AG04450 (cell line): ENCODE measurements at places on chromosomes 3 and 15.

- DNase-seq, result no peak
Observed at GRCh38 chr3:4866866-4867265, 112.4 kb upstream of the BHLHE40 start.

- DNase-seq, result no peak
Observed at GRCh38 chr3:117200962-117201361, 491.4 kb downstream of the TUSC7 start.

DNA sequence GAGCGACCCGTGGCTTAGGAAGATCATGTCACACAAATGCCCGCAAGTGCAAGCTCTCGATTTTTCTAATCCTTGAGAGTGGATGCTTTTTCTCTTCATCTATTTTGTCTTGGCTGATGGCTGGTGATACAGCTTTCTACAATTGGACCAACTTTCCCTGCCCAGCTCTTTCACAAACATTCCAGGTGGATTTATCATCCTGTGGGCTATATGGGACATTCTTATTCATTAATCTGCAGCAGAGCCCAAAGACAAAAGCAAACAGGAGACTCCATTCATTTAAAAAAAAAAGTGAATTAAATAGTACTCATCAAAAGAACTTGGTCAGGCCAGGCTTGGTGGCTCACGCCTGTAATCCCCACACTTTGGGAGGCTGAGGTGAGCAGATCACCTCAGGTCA is 14.2 kb upstream of the TSEN2 start:
- no peak for DNase-seq

DNA sequence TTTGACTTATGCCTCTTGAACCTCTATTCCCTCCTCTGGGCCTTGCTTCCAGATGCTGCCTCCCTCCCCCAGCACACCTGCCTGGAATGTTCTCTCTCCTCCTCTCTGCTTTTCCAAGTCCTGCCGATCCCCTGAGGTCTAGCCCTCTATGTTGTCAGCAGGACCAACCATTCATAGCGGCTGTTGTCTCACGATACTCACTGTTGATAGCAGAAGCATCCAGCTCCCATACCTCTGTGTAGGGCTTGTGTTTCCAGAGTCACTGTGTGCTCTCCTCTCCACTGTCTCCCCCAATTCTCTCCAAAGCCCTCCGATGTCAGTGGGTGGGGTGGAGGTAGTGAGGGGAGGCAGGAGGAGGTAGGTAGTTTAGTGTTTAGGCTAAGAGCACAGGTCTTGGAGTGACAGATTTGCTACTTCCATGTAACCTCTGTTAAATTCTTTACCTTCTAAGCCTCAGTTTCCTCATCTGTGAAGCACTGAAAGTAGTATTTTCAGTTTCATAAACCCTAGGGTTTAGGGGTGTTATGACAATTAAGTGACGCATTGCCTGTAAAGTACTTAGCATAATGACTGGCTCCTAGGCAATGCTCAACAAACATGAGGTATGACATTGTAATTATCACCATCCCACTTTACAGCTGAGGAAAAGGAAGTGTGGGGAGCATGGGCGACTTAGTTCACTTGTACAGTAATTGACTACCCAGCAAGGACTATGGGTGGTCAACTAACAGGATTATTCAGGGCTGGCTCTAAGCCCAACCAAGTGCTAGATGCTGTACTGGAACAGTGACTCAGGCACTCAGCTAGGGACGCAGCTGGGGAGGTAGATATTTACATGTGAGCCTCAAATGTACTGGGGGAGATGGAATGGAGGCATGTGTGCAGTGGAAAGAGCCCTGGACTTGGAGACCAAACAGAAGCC is 122.8 kb downstream of the CACNA1D start:
- no peak for DNase-seq

DNA sequence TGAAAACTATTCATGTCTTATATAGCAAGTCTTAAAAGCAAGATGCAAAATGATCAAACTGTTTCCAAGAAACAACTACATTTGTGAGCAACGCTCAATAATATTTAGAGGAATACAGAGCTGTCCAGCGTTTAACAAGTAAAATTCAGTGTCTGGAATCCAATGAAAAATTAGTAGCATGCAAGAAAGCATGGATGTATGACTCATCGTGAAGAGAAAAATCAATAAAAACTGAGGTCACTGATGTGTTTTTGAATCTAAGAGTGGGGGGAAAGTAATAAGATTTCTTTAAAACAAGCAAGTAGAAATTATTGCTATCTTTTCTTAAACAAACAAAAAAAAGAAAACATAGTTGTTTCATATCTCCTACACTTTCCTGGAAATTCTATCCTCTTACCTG is 600.3 kb upstream of the GOLIM4 start:
- DNase-seq, result no peak

DNA sequence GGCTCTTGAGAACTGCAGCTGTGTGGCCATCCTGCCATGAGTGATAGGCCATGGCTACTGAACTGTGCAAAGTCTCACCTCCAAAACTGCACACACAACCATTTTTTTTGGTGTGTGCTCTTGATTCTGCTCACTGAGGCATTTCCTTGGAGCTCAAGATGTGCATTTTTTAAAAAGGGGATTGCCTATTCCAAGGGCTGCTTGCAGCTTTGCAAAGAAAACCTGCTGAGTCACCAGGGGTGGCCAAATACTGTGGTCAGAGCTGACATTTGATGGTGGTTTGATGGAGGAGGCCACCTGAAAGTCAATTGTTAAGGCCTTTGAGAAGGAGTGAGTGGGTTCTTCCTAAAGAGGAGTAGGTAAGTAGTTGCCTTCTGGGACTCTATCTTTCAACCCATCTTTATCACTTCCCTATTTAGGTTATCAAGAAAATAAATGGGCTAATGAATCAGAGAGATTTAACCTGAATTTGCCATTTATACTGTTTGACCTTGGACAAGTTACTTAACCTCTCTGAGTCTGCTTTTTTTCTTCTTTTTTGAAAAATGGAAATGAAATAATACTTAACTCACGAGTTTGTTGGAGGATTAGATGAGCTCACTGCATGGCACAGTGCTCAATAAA is 87.9 kb downstream of the CHST2 start:
- DNase-seq, result peak; percentile 32

GRCh38 chr3:67468511-67468910 is 185.9 kb downstream of the SUCLG2 start:
- DNase-seq, result no peak

DNA sequence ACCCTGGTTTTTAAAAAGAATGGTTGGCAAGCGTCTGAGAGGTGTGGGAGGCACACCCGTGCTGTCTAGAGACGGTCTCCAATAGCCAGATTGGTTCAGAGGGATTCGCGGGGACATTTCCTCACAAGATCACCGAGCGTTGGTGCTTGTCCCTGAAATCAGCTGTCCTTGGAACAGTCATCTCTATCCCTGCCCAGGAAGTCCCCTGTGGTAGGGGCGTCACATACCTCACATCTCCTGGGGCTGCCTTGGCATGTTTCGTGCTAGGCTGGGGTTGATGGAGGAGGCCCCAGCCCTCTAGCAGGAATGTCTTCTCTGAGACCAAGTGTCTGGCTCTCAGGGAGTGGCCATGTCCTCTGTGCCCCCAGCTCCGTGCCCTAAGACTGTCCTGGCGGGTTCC is 6.8 kb downstream of the FBLN2 start:
- DNase-seq, result no peak

DNA sequence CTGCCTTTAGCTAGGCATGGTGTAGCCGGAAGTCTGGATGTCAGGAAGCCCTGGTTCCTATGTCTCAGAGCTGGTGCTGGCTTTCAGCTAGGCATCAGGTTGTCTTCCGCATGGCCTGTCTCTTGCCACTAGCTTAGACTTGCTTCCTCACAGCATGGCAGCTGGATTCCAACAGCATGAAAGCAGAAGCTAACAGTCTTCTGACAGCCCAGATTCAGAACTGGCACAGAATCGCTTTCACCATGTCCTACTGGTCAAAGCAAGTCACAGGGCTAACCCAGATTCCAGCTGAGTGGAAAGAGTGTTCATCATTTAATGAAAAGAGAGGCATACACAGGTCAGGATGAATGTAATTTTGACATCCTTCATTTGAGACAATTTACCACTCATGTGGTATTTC is 1050.5 kb downstream of the ROBO2 start:
- DNase-seq, result no peak

DNA sequence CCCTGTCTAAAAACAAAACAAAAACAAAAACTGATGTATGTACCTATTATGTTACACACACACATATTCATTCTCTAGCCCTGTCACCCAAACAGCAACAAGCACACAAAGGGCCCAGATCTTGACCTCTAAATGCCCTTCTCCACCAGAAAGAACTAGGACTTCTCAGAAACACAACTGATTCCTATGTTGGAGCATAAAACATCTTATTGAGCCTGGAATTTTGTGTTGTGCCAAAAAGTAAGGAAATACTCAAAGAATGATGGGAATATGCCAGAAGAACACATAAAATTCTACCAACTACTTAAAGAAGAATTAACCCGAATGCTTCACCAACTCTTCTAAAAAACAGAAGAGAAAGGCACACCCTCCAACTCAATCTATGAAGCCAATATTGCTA is 66.7 kb upstream of the OCA2 start:
- no peak for DNase-seq

DNA sequence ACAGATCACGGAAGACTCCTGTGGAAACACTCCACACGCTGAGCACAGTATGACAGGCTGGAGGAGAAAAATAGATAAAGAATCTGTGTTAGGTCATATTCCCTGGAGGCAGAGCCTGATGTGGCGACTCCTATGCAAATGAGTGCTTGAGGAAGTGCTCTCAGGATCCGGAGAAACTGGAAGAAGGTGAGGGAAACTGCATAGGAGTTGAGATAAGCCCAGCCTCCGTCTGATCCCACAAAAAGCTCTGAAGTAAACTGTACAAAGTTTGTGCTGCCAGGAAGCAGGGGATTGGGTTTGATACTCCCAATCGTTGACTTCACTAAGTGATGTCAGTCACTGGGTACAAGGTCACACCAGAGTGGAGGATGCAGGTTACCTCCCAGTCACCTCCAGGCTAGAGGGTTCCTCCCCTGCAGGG is 33.4 kb downstream of the OSBPL10 start:
- DNase-seq, result no peak

GRCh38 chr3:25916321-25916720 is 126.4 kb downstream of the OXSM start:
- DNase-seq, result no peak

- DNase-seq, result no peak
Observed at GRCh38 chr3:119580067-119580760, 922 bp downstream of the ADPRH start.

DNA sequence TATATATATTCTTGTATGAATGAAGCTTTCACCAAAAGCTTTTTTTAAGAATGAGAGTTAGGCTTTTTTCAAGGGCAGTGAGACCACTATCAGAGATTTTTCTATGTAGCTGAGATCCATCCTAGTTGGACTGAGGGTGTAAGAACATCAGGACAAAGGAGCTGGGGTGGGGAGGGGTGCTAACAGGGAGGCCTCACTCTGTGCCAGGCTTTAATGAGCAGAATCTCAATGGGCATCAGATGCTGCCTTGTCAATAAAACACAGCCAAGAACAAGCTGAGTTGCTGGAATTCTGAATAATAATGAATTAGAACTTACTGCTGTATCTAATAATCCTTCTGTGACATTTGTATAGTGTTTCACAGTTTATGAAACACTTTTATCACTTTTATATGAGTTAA is 41.4 kb upstream of the USP3 start:
- no peak for DNase-seq

- DNase-seq, result no peak
Observed at GRCh38 chr15:66131200-66131599, 122.3 kb downstream of the MEGF11 start.

DNA sequence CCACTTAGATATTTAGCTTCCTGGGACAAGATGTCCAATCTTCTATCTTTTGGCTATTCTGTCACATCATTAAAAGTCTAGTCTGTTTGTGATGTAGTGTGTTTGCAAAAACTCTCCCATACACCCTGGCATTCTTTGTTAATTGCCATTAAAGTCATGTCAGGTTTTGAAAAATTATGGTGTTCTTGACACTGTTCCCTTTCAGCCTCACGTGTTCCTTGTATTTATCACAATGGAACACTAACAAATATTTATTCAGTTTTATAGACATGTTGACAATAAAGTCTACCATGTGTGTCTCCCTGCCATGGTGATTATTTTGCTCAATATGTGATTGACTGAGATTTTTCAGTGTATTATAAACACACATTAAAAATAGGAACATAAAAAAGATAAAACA is 9.4 kb upstream of the CACNA1D start:
- no peak for DNase-seq

DNA sequence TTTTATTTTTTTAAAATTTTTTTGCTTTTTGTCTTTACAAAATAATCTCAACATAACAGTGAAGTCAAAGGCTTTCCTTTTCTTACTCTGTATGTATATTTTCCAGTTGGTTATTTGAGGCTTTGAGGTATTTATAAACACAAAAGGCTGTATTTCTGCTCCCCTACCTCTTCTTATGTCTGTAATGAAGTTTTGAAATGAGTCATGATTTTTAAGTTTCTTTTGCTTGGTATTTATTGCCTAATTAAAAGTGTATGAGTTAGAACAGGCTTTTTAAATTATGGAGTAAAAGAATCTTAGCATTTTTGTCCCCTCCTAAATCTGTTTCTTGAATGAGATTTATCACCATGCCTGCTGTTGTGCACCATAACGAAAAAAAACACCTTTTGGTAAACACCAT is 66.0 kb downstream of the DCUN1D1 start:
- no peak for DNase-seq

- peak; percentile 49 for DNase-seq
Observed at GRCh38 chr3:183385698-183386613, 42.5 kb downstream of the MCF2L2 start.

GRCh38 chr3:50459785-50460184 is 43.6 kb downstream of the CACNA2D2 start:
- no peak for DNase-seq

DNA sequence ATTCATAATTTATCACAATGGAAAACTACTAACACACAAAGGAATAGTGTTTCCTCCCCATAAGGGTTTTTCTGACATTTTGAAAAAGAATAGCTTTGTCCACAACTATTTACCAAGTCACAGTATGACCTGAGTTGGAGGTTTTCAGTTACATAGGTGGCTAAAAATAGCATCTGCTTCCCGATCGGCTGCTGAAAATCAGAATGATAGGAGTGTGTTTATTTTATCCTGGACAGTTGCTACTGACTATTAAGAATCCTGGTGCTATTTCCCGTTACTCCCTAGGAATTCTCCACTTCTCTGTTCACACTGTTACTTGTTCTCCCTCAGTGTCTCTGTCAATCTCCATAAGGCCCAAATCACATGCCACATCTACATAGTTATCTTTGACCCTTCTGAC is 353.9 kb upstream of the RARB start:
- no peak for DNase-seq

DNA sequence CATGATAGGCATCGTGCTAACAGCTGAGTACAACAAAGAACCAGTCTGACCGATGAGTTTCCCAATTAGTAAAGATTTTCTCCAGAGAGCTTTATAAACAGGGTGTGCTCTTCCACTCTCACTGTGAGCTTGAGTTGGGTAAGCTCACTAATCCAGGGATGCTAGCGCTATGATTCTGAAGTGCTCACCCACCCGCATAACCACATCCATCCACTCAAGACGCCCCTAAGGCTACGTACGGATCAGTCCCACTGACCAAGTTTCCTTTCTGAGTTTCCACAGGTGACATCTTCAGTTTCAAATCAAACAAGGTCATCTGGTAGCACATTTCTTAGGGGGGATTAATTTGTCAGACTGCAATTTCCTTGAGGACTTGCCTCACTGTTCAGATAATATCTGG is 141.1 kb upstream of the ABI3BP start:
- no peak for DNase-seq

- DNase-seq, result no peak
Observed at GRCh38 chr3:117618462-117618861, 908.9 kb downstream of the TUSC7 start.
